ENCODE measurements at places on chromosomes 12 and 14.

DNA sequence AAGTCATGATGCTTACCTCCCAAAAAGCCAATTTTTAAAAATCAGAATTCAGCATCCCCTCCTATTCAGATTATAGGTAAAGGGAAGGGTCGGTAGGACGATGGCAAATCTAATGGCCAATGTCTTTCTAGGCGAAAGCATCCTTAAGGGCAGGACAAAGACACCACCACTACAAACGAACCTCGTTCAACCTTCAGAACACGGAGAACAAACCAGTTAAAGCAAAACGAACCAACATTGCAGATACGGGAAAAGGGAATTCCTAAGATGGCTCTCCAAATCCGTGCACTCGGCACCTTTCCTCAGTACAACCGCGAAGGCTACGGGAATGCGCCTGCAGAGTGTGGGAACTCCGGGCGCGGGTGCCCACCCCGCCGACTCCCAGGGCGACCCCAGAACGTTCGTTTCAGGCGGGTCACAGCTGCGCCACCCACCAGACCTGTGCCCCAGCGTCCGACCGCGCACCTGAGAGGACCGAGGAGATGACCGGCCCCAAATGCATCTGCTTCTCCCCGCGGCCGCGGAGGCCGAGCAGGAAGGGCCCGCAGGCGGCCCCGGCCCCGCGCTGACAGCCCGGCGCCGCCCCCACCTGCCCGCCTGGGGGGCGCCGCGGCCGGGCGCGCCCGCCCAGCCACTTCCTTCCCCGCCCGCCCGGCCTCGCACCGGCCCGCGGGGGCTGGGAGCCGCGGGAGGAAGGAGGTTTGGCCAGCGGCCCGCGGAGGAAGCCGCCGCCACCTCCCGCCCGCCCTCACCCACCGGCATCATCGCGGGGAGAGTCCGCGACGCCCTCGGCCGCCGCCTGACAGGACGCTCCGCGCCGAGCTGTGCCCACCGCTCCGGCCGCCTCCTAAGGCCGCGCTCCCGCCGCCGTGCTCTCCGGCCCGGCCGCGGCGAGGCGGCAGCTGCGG, 578 bp downstream of the PPP1R13B start:
- DNase-seq: no peak

- DNase-seq: no peak
These were observed 93.3 kb downstream of the CALM1 start for GRCh38 chr14:90489916-90490719.

DNA sequence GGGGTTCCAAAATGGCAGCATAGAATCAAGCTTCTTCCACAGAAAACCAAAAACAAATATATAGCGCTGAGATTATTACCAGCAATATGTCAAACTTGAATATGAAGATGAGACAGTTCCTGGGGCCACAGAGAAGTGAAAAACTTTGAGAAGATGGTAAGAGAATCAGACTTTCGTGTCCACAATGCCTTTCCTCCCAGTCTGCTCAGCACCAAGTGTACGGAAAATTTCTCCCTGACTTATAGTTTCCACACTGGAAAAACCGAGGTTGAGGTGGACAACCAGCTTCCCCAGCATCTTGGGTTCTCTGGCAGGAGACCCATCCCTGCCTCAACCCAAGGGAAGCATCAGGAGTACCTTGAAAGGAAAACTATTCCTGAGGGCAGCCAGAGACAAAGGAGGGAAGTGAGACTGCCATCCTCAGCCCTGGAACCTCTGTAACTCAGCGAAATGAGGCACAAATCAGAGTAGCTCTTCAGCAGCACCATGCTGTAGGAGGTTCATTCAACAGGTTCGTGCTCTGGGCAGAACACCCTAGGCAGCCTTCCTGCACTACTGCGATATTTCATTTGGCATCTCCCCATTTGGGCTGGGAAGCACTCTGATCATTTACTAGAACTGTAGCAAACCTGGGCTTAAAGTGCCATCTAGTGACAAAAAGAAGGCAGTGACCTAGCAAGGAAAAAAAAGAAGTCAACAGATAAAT, 52.4 kb upstream of the CAPRIN2 start:
- no peak for DNase-seq

DNA sequence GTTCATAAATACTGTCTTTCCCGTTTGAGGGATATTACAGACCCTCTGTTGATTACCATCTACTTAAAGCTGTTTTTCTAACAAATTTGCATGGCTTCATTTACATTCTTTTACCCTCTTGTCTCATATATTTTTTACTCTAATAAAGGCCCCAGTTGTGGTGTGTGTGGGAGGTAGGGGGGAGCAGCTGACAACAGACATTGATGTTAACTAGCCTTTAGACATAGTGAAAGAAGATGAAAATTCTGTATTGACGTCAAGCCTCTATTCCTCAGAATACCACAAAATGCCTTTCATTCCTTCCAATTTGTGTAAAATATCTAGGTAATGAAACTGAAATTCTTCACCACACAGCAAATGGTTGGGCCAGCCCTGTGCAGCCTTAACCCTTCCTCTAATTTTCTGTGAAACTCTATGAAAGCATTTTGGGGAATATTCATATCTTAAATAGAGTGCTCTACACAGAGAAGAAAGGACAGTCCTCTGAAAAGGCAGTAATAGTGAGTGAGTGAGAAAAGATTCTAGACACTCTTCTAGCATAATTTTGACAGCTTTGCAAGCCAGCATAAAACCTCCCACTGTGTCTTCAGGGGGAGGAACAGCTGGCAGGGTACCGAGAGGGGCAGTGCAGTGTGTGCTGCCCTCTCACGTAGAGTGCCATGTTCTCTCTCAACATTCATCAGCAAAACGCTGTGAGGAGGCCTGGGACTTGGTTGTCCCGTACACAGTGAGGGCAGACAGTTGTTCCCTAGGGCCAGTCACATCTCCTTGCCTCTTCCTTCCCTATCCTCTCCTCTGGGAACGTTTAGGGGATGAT, 20.1 kb upstream of the CERS5 start:
- peak; percentile 94 for DNase-seq

DNA sequence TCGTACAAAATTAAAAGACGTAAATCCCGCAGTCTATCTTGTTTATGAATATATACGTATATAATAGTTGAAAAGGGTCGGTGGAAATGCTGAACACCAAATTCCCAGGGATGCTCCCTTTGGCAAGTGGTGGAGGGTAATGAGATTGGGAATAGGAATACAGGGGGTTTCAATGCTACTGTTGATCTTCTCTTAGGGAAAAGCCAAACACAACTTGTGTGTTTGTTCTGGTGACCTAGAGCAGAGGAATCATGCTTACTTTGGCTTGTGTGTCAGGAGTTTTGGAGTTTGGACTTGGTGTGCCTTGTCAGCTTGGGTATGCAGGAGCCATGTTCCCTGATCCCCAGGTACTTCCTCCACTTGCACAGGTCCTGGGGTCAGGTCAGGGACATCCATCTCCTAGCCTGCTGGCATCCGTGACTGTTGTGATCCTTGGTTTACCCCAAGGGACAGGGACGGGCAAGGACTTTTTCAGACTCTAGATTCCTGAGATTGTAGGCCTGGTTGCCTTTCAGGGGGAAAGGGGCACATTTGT, 4.1 kb downstream of the SLC10A1 start:
- no peak for DNase-seq

DNA sequence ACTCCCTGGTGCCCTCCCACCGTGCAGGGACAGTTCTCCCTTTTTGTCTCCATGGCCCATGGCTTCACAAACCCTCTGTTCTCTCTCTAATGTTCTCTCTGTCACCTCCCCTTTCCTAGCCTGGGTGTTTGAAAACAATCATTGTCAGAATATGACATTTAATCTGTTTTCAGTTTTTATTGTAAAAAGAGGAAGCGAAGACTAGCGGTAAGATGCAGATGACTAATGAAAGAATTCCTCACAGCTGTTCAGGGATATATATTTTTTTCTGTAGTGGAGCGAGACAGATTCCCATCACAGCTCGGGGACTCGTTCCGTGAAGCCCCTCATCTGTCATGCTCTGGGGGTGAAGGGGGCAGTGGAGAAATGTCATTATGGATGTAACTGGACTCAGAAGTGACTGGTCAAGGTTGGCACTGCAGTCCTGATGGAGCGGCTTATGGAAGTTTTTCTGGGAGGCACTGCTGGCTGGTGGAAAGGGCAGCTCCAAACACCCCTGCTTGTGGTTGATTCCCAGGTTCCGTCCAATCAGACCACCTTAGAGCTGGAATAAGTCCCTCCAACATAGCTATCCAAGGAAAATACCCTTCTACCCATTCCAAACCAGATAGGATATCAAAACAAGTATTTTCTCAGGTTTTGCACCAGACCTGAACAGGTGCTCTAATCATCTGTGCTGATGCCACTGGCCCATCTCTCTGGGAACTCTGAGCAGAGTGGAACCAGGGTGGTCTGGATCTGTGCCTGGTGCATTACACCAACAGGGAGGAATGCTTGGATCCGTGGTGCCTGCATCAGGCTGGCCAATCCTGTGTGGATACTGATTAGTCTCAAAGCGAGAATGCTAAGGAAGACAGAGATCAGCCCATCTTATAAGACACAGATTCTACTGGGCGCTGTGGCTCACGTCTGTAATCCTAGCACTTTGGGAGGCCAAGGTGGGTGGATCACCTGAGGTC, 84.7 kb downstream of the GPATCH2L start:
- DNase-seq: no peak

DNA sequence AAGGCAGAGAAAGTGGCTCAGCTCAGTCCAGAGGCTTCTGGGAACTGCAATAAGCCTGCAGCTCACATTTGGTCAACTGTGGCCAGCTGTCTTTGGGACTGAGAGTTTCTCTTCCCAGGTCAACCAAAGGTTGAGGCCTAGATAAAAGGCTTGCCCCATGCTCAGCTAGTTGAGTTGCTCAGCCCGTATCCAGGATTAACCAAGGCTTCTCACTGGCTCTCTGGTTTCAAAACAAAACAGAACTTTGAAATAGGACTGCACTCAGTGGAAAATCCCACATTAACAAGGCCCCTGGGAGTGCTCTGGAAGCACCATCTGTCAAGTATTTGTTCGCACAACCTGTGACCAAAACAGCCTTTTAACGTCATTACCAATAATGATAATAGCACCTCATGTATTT, 40.3 kb upstream of the NUAK1 start:
- DNase-seq: no peak
